ENCODE measurements at places on chromosomes 3 and 15. TPM values are rescaled to one million over a fixed set of nuclear protein-coding genes. Genes with fewer than 3 reads are reported as not detected.

C15orf62 gene
- 1.9 TPM for polyA plus RNA-seq

FOXB1 gene
- 0.08 TPM for polyA plus RNA-seq

PARL gene
- polyA plus RNA-seq, result 59.5 TPM

CAMK1 gene
- polyA plus RNA-seq, result 20.4 TPM

SLC22A13 gene
- 2.4 TPM for polyA plus RNA-seq

GRCh38 chr3:152060701-152061100, 187.3 kb downstream of the SUCNR1 start:
- DNase-seq, result no peak

GRCh38 chr15:48834756-48835155, 23.9 kb upstream of the CEP152 start:
- no peak for DNase-seq
